Mesothelial cell of epicardium (in vitro differentiated cells): ENCODE measurements at places on chromosomes 7 and 10. TPM values are rescaled to one million over a fixed set of nuclear protein-coding genes. Genes with fewer than 3 reads are reported as not detected.

DNA sequence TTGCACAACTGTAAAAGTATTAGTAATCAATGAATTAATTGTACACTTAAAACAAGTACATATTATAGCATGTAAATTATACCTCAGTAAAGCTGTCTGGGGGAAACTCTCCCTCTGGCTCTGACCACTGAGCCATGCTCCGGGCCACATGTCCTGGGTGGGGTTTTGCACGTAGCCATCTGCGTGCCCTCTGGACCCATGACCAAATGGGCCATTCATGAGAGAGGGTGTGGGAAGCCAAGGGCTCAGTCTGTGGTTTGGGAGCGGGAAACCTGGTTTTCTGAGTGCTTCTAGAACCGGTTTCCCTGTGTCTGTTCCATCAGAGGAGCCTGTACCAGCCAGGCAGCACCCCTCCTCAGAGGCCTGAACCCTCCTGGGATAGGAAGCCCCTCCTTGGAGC, 143.2 kb downstream of the SH3PXD2A start:
- no peak overlapping the region for H3K4me3 ChIP-seq
- no peaks in the 10 kb centered on the region for H3K27me3 ChIP-seq
- peaks cover 20% of the 10 kb centered on the region for H3K4me1 ChIP-seq
- no peak for DNase-seq

DNA sequence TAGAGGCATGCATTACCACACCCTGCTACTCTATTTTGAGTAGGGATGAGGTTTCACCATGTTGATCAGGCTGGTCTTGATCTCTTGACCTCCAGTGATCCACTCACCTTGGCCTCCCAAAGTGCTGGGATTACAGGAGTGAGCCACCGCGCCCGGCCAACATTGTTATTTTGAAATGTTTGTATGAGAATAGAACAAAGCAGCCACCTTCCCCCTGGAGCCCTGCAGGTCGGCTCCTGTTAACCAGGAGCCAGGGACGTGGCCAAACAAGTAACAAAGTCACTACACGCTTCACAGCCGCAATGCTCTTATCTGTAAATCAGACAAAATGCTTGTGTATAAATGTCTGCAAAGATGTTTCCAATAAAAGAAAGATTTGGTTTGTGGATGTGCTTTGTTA, 295.4 kb downstream of the CNTNAP2 start:
- H3K27ac ChIP-seq, result no peak overlapping the region
- H3K27me3 ChIP-seq, result peaks cover 46% of the 10 kb centered on the region
- H3K36me3 ChIP-seq, result no peaks in the 10 kb centered on the region
- no peak for DNase-seq

SYCE1 gene
- not detected in 3 replicates for total RNA-seq

GRCh38 chr7:149431486-149432120, 29.3 kb downstream of the ZNF777 start:
- peaks cover 40% of the 10 kb centered on the region for H3K36me3 ChIP-seq
- H3K4me3 ChIP-seq, result no peak overlapping the region
- H3K4me1 ChIP-seq, result no peaks in the 10 kb centered on the region
- H3K27ac ChIP-seq, result no peak overlapping the region

GRCh38 chr10:16367621-16368292, 69.1 kb upstream of the PTER start:
- peaks cover 8% of the 10 kb centered on the region for H3K27me3 ChIP-seq
- H3K4me3 ChIP-seq, result no peak overlapping the region
- H3K4me1 ChIP-seq, result no peaks in the 10 kb centered on the region
- no peaks in the 10 kb centered on the region for H3K36me3 ChIP-seq
- H3K27ac ChIP-seq, result no peak overlapping the region

DNA sequence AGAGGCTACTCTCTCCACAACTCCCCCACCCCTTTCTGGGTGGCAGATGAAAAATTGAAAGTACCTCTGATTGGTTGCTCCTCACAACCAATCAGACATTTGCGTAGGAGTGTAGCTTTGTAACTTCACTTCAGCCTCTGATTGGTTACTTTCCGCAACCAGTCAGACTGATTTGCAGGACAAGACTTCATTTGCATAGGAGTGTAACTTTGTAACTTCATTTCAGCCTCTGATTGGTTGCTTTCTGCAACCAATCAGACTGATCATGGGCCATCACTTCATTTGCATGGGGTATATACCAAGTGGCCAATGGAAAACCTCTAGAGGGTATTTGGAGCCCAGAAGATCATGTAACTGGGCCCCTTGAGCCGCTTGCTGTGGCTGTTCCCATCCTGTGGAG, 25.6 kb downstream of the CDNF start:
- no peak overlapping the region for H3K27ac ChIP-seq
- DNase-seq, result no peak
- H3K4me3 ChIP-seq, result no peak overlapping the region
- H3K4me1 ChIP-seq, result no peaks in the 10 kb centered on the region
- H3K27me3 ChIP-seq, result peaks cover 36% of the 10 kb centered on the region

SORCS3 gene
- total RNA-seq, result 0.04 to 0.11 TPM (median 0.09 TPM) in 3 replicates

GRCh38 chr10:131570716-131571307, 259.3 kb upstream of the TCERG1L start:
- no peak overlapping the region for H3K4me3 ChIP-seq
- no peaks in the 10 kb centered on the region for H3K4me1 ChIP-seq
- no peaks in the 10 kb centered on the region for H3K36me3 ChIP-seq
- no peak for DNase-seq
- no peak overlapping the region for H3K27ac ChIP-seq

GRCh38 chr10:93493162-93493561, 3.2 kb upstream of the CEP55 start:
- H3K27me3 ChIP-seq, result peaks cover 8% of the 10 kb centered on the region
- no peak for DNase-seq
- no peak overlapping the region for H3K4me3 ChIP-seq
- H3K27ac ChIP-seq, result no peak overlapping the region
- no peaks in the 10 kb centered on the region for H3K36me3 ChIP-seq
- H3K4me1 ChIP-seq, result peaks cover 13% of the 10 kb centered on the region

DNA sequence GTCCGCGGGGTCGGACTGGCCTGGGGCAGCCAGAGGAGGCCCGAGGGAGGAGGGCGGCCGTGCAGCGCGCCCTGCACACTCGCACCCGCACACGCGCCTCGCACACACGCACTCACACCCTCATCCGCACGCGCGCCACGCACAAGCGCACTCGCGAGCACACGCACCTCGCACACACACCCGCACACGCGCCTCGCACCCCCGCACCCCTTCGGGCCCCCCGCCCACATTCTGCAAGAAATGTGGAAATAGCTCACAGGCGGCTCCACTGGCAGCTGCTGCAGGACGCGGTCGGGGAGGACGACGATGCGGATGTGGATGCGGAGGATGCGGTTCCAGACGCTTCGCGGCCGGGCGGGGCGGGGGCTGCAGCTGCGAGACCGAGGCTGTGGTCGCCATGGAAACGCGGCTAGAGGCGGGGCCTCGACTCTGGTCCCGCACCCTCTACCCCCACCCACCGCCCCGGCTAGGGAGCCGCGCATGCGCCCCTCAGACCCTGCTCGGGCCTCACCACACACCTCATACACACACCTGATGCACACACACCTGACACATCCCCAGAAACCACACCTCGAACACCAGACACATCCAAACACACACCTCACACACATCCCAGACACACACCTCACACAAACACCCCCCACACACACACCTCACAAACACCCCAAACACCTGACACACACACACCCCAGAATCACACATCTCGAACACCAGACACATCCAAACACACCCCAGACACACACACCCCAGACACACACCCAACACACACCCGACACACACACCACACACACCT, at the start of gene CALY:
TSS of gene CALY (minus strand) at position 320 of the 793 bp plus-strand sequence. CDS start 7,907 bp downstream, outside the sequence.
- H3K27ac ChIP-seq, result no peak within 1 kb of the TSS
- H3K4me3 ChIP-seq, result peak within 1 kb of the TSS; percentile 25
- peaks cover 47% of the 10 kb centered on the region for H3K27me3 ChIP-seq

- no peak overlapping the region for H3K4me3 ChIP-seq
- H3K36me3 ChIP-seq, result no peaks in the 10 kb centered on the region
- no peak for DNase-seq
- H3K27me3 ChIP-seq, result no peaks in the 10 kb centered on the region
- H3K4me1 ChIP-seq, result peaks cover 34% of the 10 kb centered on the region
Observed at GRCh38 chr10:114336823-114337509, 67.3 kb downstream of the AFAP1L2 start.

LRIT1 gene
- not detected in 3 replicates for total RNA-seq

DNA sequence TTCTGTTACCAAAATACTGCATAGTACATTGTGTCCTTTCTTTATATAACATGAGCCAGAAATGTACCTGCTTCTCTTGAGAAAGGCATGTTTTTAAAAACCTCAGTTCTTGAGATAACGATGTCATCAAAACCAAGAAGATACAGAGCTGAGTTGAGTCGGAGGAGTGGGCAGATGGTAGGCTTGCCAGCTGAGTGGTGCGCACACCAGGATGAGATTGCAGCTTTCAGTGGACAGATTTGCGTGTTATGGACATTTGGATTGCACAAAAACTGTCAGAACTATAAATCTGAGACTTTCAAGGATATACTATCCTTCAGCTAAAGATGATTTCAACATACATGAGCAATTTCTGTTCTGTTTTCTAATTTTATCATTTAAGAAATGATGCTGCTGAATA, 25.0 kb downstream of the PRKAR2B start:
- H3K4me1 ChIP-seq, result peaks cover 11% of the 10 kb centered on the region

GRCh38 chr10:80459047-80459865, 5.1 kb downstream of the TSPAN14 start:
- peaks cover 83% of the 10 kb centered on the region for H3K4me1 ChIP-seq
- peak overlapping the region; percentile 15 for H3K4me3 ChIP-seq
- DNase-seq, result no peak

ZP3 gene
- total RNA-seq, result 0.41 to 0.89 TPM in 2 of 3 replicates, not detected in the other

PNLIPRP3 gene
- not detected in 3 replicates for total RNA-seq

SEMA3E gene
- 0.73 to 1.3 TPM (median 0.81 TPM) in 3 replicates for total RNA-seq

DNA sequence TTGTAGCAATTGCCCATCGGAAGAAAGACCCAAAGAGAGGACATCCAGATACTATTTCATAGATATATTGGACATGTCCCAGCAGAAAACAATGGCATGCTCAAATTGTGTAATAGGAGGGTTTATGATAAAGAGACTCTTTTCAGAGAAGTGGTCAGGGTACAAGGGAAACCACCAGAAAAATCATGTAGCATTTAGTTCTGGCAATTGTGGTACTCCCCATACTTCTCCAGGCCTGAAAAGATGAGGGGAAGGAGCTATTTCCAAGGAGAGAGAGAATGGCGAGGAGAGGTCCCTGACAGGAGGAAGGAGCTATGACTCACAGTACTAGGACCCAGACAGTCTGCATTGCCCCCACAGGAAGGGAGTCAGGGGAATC, 68.4 kb upstream of the ADO start:
- no peak overlapping the region for H3K4me3 ChIP-seq
- no peak for DNase-seq
- no peaks in the 10 kb centered on the region for H3K36me3 ChIP-seq
- no peak overlapping the region for H3K27ac ChIP-seq

GRCh38 chr7:121519548-121520521, 123.7 kb upstream of the FAM3C start:
- H3K36me3 ChIP-seq, result no peaks in the 10 kb centered on the region
- H3K27me3 ChIP-seq, result no peaks in the 10 kb centered on the region
- no peak for DNase-seq
- H3K4me3 ChIP-seq, result no peak overlapping the region
- no peak overlapping the region for H3K27ac ChIP-seq
- H3K4me1 ChIP-seq, result no peaks in the 10 kb centered on the region

GRCh38 chr10:124568339-124568738, 106.7 kb downstream of the LHPP start:
- H3K27me3 ChIP-seq, result peaks cover 13% of the 10 kb centered on the region
- no peaks in the 10 kb centered on the region for H3K36me3 ChIP-seq
- H3K4me1 ChIP-seq, result no peaks in the 10 kb centered on the region
- H3K4me3 ChIP-seq, result no peak overlapping the region
- no peak for DNase-seq
- no peak overlapping the region for H3K27ac ChIP-seq

DNA sequence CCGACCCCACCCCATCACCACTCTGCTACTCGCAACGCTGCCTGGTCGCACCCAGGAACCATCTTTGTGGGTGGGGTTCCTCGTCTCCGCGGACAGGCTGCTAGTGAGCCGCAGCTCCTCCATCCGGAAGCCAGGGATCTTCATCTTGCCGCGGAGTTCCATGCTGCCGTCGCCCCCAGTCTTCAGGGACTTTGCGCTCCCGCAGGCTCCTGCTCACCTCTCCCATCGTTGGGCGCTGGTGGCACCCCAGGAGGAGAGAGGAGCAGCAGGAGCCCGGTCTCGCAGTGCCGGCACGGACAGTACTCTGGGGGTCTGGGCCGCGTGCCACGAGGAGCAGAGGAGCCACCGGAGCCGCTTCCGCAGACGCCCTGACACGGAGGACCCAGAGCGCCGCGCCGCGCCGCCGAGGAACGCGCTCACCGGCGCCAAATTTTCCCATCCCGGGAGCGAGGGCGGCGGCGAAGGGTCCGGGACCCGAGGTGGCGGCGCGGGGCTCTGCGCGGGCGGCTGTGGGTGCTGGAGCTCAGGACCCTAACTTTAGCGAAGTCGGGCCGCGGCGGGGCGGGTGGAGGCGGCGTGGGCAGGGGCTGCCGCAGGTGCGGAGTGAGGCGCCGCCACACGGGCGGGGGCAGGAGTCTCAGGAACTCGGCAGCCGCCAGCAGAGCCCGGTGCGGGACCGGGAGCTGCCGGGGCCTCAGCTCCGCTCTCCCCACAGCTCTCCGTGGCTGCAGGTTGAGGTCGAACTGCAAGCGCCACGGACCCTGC, 750.1 kb upstream of the SORCS1 start:
- peak overlapping the region; percentile 70 for H3K4me3 ChIP-seq
- H3K27me3 ChIP-seq, result peaks cover 68% of the 10 kb centered on the region
- peaks cover 18% of the 10 kb centered on the region for H3K4me1 ChIP-seq
- peak; percentile 21 for DNase-seq
- no peaks in the 10 kb centered on the region for H3K36me3 ChIP-seq
- no peak overlapping the region for H3K27ac ChIP-seq

DNA sequence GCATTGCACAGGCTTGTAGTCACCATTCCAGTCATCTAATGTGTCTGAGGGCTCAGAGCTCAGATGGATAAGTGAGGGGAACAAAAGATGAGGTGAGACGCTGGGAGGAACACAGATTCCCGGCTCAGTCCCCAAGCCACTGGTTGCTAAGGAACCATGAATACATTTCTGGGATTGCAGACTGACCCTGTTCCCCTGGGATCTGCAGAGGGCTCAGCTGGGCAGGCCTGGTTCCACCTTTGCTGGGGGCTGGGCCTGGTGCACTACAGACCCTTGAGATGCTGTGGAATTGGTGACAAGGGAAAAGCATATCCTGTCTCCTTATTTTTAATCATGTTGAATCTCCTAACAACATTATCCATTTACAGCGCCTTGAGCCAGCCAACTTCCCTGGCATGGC, 19.2 kb downstream of the ELFN1 start:
- H3K4me3 ChIP-seq, result no peak overlapping the region
- peaks cover 2% of the 10 kb centered on the region for H3K27me3 ChIP-seq
- DNase-seq, result no peak
- H3K4me1 ChIP-seq, result peaks cover 3% of the 10 kb centered on the region
- peaks cover 14% of the 10 kb centered on the region for H3K36me3 ChIP-seq
- no peak overlapping the region for H3K27ac ChIP-seq

FXYD4 gene
- not detected in 3 replicates for total RNA-seq

OPN1SW gene
- total RNA-seq, result not detected in 3 replicates

- peaks cover 48% of the 10 kb centered on the region for H3K4me1 ChIP-seq
- H3K27me3 ChIP-seq, result no peaks in the 10 kb centered on the region
- H3K27ac ChIP-seq, result peak overlapping the region; percentile 91
- no peak for DNase-seq
- H3K4me3 ChIP-seq, result no peak overlapping the region
Observed at GRCh38 chr7:7100432-7100849, 81.9 kb upstream of the C1GALT1 start.
